ENCODE measurements at places on chromosomes 7 and 10. TPM values are rescaled to one million over a fixed set of nuclear protein-coding genes. Genes with fewer than 3 reads are reported as not detected.

DNA sequence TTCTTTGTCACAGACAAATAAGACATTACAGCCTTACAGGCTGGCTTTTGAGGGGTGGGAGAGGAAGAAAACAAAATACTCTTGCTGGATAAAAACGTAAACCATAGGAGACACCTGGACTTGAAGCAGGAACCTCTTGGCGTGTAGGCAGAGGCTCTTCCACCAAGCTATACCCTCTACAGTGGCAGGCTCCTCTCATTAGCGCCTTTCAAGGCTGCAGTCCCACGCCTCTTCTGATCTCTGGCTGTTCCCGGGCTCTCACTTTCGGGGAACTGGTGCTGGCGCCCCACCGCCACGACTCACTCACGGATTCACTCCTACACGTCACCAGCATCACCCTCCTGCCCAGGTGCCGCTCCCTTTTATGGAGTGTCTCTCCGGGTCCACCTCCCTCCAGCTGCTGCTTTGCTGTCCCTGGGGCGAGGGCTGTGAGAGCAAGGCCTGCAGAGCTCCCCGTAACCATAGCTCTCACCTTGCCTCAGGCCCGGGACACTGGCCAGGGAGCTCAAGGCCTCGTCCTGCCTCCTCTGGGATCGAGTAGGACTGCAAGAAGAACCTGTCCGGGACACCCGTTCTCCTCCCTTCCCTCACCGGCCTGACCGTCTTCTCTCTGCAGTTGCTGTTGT, 62.6 kb downstream of the ZNF777 start:
- peaks cover 21% of the 10 kb centered on the region for H3K27me3 ChIP-seq
- no peak for DNase-seq
- no peak overlapping the region for H3K4me3 ChIP-seq
- peaks cover 3% of the 10 kb centered on the region for H3K36me3 ChIP-seq
- no peak overlapping the region for H3K27ac ChIP-seq
- no peaks in the 10 kb centered on the region for H3K4me1 ChIP-seq

DNA sequence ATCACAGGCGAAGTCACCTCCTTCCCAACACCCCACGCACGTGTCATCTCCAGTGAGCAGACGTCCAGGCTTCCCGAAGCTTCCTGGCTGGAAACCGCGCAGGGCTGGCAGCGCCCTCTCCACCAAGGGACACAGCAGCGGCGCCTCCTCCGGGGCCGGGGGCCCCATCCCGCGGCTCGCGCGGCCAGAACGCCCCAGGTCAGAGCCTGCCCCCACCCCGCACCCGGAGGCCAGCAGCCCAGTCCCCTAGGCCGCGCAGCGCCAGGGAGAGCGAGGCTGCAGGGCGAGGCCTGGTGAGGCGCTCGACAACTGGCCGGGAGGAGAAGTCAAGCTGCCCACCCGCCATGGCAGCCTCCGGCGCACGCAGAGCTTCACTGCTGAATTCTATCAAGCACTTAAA, 247.0 kb downstream of the SEMA3D start:
- no peaks in the 10 kb centered on the region for H3K36me3 ChIP-seq
- no peaks in the 10 kb centered on the region for H3K4me1 ChIP-seq
- H3K27me3 ChIP-seq: no peaks in the 10 kb centered on the region
- H3K4me3 ChIP-seq: no peak overlapping the region
- no peak for DNase-seq

GRCh38 chr10:123555616-123556015, 110.5 kb upstream of the GPR26 start:
- no peaks in the 10 kb centered on the region for H3K4me1 ChIP-seq
- H3K36me3 ChIP-seq: no peaks in the 10 kb centered on the region
- no peak for DNase-seq
- peaks cover 6% of the 10 kb centered on the region for H3K27me3 ChIP-seq

DNA sequence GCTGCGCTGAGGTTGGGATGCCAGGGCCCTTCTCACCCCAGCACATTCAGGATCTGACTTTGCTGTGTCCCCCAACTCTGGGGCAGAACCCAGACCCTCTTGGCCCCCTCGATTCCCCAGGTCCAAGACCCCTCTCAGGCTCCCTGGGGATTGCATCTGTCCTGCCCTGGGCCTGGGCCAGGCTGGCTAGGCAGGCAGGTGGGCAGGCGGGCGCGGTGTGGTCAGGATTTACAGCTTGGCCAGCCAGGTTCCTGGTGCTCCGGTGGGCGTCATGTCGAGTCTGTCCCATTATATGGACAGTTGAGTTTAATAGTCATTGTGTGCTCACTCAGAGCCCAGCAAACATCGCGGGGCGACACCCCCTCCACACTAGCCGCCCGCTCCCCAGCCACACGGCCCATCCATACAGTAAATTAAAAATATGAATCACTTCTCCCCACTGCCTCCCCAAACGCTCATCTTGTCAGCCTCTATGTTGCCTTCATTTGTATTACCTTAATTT, 23.5 kb downstream of the POLL start:
- no peak overlapping the region for H3K27ac ChIP-seq
- no peak overlapping the region for H3K4me3 ChIP-seq
- H3K4me1 ChIP-seq: peaks cover 10% of the 10 kb centered on the region
- no peak for DNase-seq

GRCh38 chr7:80154656-80155333, 20.2 kb downstream of the GNAI1 start:
- no peaks in the 10 kb centered on the region for H3K27me3 ChIP-seq
- H3K4me3 ChIP-seq: no peak overlapping the region
- no peak for DNase-seq
- no peaks in the 10 kb centered on the region for H3K4me1 ChIP-seq
- H3K27ac ChIP-seq: no peak overlapping the region

DNA sequence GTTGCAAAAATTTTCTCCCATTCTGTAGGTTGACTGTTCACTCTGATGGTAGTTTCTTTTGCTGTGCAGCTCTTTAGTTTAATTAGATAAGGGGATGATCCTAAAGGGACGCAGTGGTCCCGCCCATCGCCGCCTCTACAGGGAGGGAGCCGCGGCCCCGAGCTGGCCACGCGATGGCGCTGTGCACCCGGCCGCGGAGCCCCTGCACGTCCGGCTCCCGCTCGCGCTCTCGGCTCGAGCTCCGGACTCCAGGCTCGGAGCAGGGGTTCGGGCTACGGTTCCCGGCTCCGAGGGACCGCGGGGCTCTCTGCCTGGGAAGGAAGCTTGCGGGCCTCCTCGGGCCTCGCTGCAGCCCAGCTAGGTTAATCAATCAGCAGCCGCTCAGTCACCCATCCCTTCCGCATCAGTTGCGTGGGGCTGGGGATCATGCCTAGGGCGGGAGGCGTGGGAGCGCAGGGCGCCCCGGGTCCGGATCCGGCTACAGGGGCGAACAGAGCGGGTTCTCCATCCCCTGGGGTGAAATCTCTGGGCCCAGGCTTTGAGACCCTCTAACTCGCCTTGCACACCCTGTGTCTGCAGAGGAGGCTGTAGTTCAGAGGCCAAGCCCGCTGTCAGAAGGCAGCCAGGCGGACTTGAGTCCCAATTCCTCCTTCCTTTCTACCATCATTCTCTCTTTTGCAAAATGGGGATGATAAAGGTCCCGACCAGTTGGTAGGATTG, 97.9 kb downstream of the WDR11 start:
- no peaks in the 10 kb centered on the region for H3K36me3 ChIP-seq
- peak overlapping the region; percentile 20 for H3K4me3 ChIP-seq
- DNase-seq: peak; percentile 74
- H3K4me1 ChIP-seq: peaks cover 7% of the 10 kb centered on the region
- no peak overlapping the region for H3K27ac ChIP-seq

- H3K27ac ChIP-seq: no peak overlapping the region
- no peaks in the 10 kb centered on the region for H3K36me3 ChIP-seq
- H3K4me1 ChIP-seq: no peaks in the 10 kb centered on the region
- no peak overlapping the region for H3K4me3 ChIP-seq
- DNase-seq: no peak
- no peaks in the 10 kb centered on the region for H3K27me3 ChIP-seq
Measured at GRCh38 chr7:19235680-19236079, 90.5 kb upstream of the FERD3L start.

GRCh38 chr10:85036661-85037060, 708.3 kb downstream of the CCSER2 start:
- DNase-seq: no peak
- H3K27ac ChIP-seq: no peak overlapping the region
- H3K4me1 ChIP-seq: no peaks in the 10 kb centered on the region
- H3K36me3 ChIP-seq: no peaks in the 10 kb centered on the region

- no peaks in the 10 kb centered on the region for H3K27me3 ChIP-seq
- DNase-seq: no peak
- no peak overlapping the region for H3K4me3 ChIP-seq
- H3K4me1 ChIP-seq: no peaks in the 10 kb centered on the region
- no peaks in the 10 kb centered on the region for H3K36me3 ChIP-seq
Measured at GRCh38 chr10:24731942-24732341, 8.3 kb upstream of the ARHGAP21 start.

DNA sequence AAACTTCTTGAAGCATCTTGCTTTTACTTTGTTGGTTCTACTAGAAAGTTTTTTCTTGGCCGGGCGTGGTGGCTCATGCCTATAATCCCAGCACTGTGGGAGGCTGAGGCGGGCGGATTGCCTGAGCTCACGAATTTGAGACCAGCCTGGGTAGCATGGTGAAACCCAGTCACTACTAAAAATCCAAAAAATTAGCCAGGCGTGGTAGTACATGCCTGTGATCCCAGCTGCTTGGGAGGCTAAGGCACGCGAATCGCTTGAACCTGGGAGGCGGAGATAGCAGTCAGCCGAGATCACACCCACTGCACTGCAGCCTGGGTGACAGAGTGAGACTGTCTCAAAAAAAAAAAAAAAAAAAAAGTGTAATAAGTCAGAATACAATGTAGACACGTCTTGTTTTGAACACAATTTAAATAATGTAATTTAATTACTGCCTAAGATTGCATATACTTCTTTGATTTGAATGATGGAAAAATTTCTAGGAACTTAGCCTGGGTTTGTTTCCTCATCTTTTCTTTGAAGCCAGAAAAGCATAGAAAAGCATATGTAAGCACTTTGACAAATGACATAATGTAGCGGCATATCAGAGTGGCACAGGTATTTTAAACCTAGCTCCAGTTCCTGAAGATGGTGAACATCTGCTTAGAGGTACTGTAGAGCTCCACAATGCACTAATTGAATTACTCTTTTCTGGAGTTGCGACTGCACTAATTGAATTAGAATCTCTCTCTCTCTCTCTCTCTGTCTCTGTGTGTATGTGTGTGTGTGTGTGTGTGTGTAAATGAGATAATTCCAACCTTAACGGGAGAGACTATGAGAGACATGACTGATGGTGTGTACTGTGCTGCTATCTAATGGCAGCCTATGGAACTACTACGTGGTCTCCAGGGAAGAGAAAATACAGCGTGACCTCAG, 87.8 kb downstream of the BTRC start:
- H3K4me3 ChIP-seq: no peak overlapping the region
- H3K36me3 ChIP-seq: no peaks in the 10 kb centered on the region
- no peaks in the 10 kb centered on the region for H3K27me3 ChIP-seq
- H3K4me1 ChIP-seq: peaks cover 8% of the 10 kb centered on the region
- H3K27ac ChIP-seq: no peak overlapping the region

Gene TUBB8
- not detected for total RNA-seq

Gene KCNMA1
- not detected for total RNA-seq

Gene MYPN
- total RNA-seq: not detected

Gene NKX1-2
- not detected for total RNA-seq

Gene SLC16A9
- 0.44 TPM for total RNA-seq

Gene PNLIPRP1
- not detected for total RNA-seq

Gene STEAP2
- not detected for total RNA-seq

Gene PAX2
- total RNA-seq: not detected

Gene NPTX2
- total RNA-seq: not detected

Measured in activated CD4-positive, alpha-beta memory T cell treated with anti-CD3 and anti-CD28 coated beads for 36 hours (primary cell).